Suppressor macrophage treated with lipopolysaccharide for 1 hour (primary cell): ENCODE measurements at places on chromosomes 2 and 18.

GRCh38 chr18:48455555-48456478, 46.6 kb upstream of the ZBTB7C start:
- DNase-seq, result peak; percentile 20

GRCh38 chr18:22604390-22604985, 186.8 kb upstream of the CTAGE1 start:
- DNase-seq, result no peak

GRCh38 chr2:152175012-152175367, 573 bp downstream of the STAM2 start:
- DNase-seq, result peak; percentile 27

DNA sequence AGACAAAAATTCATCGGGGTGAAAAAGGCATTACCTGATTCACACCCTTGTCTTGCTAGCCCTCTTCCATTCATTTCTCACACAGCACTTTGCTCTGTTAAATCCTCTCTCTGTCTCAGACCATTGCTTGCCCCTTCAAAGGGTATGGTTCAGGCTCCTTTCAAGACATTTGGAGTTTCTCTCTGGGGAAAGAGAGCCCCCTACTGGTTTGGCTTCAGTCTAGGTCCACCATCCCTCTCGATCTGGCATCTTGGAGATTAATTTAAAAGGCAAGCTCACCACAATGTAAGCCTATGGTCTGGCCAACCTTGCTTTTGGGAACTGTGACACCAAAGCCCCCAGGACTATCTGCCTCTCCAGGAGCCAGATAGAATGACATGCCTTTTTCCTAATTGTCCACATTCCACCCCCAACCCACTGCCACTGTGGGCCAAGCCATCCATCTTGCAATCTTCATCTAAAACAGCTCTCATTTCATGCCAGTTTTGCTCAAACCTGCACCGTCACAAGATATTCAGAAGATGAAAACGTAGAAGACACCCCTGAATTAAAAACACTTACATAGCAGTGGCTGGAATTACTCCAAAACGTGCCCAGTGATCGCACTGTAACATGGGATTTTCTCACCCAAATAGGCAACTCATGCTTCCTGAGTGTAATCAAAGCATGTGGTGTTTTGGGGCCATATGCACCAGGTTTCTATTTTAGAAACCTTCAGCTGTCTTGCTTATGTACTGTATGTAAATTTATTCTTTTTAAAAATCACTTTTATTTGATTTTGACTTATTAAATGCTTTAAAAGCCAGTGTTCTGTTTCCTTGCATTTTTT, 93.9 kb downstream of the FARSB start:
- peak; percentile 82 for DNase-seq

DNA sequence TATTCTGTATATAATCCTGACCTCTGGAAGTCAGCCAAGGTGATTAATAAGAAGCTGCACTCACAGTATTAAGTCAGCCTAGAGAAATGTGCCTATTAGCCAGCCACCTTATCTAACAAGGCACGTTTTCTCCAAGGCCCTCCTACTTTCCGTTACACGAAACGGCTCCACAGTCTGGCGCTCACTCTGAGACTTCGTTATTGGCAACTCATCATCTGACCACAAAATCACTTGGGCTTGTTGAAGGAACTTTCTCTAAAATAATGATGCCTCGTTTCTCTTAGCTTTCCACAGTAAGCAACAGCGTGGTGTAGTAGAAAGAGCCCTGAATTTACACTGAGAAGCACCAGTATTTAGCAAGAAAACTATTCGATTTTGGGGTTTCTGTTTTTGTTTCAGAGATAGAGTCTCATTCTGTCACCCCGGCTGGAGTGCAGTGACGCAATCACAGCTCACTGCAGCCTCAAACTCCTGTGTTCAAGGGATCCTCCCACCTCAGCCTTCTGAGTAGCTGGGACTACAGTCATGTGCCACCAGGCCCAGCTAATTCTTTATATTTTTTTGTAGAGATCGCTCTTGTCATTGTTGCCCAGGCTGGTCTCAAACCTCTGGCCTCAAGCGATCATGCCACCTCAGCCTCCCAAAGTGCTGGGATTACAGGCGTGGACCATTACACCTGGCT, 53.6 kb upstream of the SLC14A1 start:
- DNase-seq, result peak; percentile 76

DNA sequence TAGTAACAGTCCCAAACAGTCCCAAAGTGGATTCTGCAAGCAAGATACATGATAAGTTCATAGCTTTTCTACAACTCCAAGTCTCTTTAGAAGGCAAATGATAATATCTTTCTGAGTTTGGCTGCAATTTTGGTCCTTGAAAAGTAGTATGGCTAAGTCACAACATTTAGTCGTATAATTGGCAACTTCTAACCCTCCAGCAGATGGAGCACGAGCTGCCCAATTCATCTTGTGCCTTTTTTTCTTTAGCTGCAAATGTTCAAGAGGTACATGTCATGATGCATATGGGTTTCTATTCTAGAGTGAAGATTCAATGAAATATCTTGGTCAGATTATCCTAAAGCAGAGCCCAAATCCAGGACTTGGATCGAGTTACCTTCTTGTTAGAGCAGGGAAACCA, 127.0 kb upstream of the KLHL14 start:
- DNase-seq, result no peak

DNA sequence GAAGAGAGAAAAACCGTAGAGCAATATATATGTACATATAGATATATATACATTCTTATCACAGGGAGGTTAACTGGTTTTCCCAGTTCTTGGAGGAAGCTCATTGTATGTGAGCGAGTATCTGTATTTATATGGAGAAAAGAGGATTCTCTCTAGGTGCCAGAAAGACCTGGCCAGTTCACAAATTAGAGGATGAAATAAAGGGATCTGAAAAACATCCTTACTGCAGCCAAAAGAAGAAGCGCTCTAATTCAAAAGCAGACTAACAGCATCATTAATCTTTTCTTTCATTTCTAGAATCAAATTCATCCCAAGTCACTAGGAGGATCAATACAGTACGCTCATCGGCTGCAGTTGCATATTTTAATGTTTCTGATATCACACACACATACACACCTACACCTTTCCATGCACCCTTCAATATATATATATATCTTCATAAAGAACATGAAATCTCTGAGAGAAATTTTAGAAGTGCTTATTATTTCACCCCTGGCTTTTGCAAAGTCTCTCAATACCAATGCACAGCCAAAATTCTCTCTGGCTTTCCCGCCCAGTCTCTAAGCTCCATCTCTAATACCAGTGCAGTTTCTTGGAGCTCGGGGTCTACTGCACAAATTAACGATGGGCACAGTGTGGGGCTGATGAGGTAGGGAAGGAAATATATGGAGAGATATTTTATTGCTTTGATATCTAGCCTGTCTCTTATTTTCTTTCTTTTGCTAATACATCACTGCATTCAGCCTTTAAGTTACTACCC, 731 bp downstream of the NRXN1 start:
- DNase-seq, result no peak

- no peak for DNase-seq
These were observed 121.4 kb upstream of the COL3A1 start for GRCh38 chr2:188852772-188853171.

DNA sequence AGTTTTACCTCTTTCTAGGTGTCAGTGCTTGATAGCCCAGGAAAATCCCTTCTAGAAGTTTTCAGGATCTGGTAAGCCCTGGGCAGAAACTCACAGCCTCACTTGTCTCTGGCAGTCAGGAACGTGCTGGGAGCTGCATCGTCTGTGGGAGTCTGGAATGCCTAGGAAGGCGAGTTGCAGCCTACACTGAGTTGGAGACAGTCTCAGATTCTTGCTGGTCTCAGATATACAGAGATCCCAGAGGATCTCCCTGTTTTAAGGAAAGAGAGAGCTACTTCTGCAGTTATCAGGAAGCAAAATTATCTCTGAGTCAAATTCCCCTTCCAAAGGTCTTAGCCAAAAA, 104.4 kb upstream of the CDC42EP3 start:
- no peak for DNase-seq

DNA sequence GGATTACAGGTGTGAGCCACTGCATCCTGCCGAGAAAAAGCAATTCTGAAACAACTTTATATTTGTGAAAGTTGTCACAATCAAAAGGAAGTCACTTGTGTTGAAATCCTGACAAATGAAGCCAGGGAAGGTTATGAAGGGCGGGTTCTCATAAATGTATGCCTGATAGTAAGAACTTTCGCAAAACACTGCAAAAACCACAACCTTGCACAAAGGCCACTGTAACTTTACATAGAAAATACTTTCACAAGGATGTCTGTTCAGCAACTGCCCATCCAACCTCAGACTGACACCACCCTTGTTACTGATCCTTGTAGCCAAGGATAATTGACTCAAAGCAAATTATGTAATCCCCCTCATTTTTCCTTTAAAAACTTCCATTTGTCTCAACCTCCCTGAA, 90.6 kb downstream of the SLC4A3 start:
- no peak for DNase-seq

DNA sequence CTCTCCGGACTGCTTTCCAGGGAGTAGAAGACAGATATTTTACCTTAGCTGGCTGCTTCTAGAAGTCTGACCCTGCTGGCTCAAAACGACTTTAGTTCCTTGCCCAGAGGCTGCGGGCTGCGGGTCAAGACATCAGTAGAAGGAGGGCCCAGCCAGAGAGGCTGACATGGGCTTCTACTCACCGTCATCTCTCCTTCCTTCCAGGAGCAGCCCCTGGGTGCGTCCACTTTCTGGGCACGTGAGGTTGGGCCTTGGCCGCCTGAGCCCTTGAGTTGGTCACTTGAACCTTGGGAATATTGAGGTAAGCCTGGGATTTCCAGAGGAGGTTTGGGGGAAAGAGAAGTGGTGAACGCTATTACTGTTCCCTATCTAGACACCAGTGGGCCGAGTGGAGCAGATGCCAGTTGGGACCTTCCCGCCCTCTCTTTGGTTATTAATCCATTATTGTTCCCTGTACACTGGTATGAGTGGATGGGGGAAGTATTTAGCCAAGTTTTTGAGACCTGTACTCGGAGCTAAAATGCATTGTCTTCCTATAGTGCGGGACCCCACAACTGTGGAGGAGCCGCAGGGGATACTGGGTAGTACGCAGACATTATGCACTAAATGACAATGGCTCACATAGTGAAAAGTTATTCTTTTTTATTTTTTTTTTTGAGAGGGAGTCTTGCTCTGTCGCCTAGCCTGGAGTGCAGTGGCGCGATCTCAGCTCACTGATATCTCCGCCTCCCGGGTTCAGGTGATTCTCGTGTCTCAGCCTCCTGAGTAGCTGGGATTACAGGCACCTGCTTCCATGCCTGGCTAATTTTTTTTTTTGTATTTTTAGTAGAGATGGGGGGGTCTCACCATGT, 26.3 kb upstream of the CASP8 start:
- DNase-seq, result peak; percentile 75

DNA sequence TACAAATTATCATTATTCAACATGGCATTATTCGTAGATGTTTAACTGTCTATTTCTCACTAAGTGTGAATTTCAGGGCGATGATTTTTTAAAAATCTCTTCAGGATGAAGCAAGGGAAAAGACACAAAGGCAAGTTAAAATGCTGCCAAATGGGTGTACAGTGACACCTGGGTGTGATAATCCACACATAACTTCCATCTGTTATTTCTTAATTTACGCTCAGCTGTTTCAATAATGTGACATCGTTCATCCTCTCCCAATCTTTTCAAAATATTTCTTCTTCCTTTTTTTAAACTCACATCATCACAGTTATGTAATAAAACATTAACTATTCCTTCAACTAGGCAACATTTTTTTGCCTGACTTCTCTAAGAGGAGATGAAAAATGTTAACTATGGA, 10.6 kb downstream of the PDE1A start:
- no peak for DNase-seq

DNA sequence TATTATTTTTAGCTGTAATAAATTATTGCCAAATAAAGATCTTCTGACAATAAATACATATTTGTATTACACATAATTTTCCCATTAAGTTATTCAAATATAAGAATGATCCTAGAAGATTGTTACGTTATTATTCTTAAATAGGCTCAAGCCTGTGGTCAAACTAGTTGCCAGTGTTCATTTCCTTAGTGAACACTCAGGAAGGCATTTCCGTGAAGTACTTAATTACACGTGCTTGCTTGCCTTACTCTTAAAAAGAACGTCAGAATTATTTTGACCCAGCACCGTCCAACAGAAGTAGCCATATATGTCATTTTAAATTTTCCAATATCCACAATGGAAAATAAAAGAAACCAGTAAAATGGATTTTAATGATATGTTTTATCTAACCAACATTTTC, 249.8 kb downstream of the TXNL1 start:
- no peak for DNase-seq

GRCh38 chr2:118987886-118988285, 45.9 kb downstream of the MARCO start:
- DNase-seq, result no peak

- DNase-seq, result no peak
These were observed 68.2 kb downstream of the ZNF385B start for GRCh38 chr2:179793238-179793637.

DNA sequence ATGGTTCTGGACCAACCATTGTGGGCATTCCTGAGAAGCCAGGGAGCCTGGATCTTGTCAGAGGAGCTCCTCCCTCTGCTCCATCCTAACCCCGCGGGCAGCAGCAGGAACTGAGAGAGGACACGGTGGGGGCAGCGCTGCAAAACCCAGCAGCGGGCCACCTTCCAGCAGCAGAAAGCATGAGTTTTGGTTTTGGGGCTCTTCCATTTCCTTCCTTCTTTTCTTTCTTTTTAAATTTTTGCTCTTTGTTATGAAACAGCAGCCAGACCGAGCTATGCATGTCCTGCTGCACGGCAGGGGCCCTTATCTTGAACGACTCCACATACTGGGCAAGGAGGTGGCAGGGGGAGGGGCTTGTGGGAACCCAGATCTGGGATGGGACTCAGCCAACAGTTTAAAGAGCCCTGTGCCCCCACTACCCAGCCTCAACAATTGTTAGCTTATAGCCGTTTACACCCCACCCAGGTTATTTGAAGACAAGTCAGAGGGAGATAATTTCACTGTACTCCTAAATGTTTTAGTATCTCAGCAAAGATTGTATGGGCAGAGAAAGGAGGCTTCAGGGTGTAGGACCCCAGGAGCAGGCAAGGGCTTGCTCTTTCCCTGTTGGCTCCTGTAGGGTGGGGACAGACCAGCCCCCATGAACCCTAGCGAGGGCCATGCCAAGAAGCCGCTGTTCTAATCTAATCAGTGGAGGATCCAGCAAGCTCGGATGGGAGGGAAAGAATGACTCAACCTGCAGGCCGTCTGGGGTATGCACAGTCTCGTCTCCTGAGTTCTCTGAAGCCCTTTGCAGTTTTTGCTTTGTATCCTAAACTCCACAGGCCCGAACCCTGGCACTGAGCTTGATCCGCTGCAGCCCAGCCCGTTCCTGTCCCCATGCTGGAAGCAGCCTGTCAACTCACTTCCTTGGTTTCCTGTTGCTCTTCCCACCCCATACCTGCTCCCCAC, 75.3 kb downstream of the LRRFIP1 start:
- DNase-seq, result peak; percentile 39

DNA sequence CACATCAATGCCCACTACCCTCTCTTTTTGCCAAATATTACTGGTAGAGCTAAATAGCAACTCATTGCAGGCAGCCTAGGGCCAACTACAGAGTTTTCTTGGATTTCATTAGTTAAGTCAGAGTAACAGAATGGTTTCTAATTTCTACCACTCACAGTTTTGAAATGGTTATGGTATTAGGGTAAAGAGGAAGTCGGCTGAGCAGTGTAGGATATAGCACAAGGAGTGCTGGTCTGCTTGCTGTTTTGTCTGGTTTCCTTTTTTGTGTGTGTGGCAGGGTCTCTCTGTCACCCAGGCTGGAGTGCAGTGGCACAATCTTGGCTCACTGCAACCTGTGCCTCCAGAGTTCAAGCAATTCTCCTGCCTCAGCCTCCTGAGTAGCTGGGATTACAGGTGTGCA, 289.2 kb upstream of the CCDC68 start:
- no peak for DNase-seq
